Activated CD4-positive, alpha-beta T cell treated with anti-CD3 and anti-CD28 coated beads, Interleukin-2, amount 50 U/mL, for 1 hour (primary cell): ENCODE measurements at places on chromosomes 1 and 21.

GRCh38 chr1:167345386-167345733, 124.7 kb downstream of the POU2F1 start:
- DNase-seq: no peak

DNA sequence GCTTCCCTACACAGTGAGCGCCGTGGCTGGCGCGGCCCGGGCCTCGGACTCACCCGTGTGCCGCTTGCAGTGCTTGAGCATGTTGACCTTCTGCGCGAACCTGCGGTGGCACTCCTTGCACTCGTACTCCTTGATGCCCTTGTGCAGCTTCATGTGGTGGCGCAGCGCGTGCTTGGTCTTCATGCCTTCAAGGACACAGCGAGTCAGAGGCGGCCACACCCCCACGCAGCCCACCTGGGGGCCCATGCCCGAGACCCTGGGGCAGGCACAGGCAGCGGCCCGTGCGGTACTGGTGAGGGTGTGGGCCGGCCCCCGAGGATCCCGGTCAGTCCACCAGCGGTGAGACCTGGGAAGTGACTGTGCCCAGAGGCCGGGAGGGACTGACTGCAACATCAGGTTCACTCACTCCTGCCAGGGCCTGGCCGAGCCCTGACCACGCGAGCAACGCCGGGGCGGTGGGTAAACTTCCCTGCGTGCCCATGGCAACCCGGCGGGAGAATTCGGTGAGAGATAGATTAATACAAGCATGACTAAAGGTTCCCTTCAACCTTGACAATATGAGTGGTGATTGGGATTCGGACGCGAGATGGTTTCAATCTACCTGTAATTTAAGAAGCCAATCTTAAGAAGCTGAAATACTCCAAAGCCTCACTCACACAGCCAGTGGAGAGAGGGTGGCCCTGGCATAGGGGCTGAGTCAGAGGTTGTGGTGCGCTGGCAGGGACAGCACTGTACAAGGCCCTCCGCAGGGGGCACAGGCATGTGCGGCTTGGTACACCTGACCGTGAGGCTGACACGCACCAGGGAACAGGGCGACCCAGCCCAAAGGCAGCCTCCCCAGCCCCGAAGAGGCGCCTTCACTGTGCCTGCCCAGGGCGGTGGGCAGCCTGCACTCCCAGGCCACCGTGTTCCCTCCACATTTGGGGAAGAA, 49.1 kb upstream of the RIPK4 start:
- no peak for DNase-seq

DNA sequence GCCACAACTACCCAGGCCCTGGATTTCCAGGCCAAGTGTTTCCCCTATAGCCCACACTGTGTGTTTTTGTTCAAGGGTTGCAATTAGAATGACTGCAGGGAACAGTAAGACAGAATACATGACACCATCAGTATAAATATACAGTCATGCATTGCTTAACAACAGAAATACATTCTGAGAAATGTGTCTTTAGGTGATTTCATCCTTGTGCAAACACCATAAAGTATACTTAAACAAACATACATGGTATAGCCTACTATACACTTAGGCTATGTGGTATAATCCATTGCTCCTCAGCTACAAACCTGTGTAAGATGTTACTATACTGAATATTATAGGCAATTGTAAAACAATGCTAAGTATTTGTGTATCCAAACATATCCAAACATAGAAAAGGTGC, 7.5 kb upstream of the SLC44A5 start:
- no peak for DNase-seq

DNA sequence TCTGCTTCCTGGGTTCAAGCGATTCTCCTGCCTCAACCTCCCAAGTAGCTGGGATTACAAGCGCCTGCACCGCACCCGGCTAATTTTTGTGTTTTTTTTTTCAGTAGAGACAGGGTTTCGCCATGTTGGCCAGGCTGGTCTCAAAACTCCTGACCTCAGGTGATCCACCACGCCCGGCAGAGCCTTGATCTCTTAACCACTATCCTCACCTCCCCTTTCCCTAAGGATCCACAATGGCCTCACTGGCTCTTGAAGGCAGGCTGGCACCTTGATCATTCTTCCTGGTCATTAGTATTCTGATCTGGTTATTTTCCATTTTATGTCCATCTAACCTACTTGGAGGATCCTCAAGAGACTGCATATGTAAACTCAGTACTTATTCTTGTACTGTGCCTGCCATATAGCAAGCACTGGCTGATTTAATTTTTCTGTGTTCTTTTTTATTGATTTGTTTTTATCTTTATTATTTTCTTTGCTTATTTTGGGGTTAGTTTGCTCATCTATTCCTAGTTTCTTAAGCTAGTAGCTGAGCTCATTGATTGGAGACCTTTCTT, 6.3 kb downstream of the RCC1 start:
- no peak for DNase-seq

GRCh38 chr1:247118946-247119446, 14.8 kb upstream of the ZNF669 start:
- DNase-seq: no peak

GRCh38 chr1:182410620-182411273, 10.3 kb upstream of the TEDDM1 start:
- no peak for DNase-seq

GRCh38 chr1:117336088-117336817, 31.0 kb upstream of the MAN1A2 start:
- no peak for DNase-seq

GRCh38 chr1:209353053-209353452, 230.5 kb upstream of the CAMK1G start:
- no peak for DNase-seq

DNA sequence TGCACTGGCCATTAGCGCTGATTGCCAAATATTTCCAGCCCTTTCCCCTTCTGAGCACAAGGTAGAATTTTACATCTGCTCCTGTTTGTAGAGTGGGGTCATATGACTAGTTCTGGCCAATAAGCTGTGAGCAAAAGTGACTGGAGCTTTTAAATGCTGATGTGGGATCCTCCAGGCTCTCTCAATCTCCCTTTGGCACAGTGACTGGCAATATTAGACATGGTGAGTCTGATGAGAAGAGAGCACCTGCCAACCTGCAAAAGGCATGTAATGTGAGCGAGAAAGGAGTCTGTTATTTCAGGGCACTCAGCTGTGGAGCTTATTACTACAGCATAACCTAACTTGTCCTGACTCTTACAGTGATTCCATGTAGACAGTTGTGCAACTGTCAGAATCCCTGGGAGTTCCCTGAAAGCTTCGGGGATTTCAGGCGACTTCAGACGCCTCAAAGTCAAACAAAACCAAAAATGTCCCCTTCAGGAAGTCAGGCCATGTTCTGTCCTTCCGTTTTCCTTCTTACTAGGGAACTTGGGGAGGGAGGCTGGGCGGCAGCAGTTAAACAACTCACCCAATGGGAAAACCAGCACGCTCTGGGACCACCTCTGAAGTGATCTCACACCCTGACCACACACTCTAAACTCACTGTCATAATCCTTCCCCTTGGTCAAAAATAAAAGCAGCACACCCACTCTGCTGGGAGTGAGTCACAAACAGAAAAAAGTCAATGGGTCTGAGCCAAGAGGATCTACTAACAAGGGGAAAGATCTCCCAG, 3.6 kb upstream of the RASSF5 start:
- no peak for DNase-seq

DNA sequence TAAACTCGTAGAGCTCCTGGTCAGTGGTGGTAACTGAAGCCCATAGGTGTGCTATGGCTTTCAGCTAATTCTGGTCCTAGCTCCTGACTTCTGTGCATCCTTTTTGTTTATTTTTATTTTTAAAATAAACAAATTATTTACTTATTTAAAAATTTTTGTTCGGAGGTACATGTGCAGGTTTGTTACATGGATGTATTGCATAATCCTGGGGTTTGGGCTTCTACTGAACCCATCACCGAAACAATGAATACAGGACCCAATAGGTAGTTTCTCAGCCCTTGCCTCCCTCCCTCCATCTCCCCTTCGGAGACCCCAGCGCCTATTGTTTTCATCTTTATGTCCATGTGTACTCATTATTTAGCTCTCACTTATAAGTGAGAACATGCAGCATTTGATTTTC, 143.8 kb downstream of the URB2 start:
- no peak for DNase-seq

DNA sequence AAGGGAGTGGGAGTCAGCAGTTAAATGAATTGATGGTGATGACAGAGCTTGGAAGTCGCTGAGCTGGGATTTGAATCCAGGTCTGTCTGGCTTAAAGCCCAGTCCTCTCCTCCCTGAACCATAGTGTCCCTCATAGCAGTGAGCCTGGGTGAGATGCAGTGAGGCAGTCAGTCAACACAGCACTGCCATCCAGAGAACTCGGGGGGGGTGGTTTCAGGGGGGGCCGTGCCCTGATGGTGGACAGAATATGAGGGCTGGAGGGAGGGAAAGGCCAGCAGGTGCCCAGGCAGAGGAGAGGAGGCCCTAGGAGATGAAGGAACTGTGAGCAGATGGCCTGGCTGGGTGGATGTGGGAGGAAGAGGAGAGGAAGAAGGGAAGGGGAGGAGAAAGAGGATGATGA, 405.6 kb downstream of the PTPRU start:
- no peak for DNase-seq

DNA sequence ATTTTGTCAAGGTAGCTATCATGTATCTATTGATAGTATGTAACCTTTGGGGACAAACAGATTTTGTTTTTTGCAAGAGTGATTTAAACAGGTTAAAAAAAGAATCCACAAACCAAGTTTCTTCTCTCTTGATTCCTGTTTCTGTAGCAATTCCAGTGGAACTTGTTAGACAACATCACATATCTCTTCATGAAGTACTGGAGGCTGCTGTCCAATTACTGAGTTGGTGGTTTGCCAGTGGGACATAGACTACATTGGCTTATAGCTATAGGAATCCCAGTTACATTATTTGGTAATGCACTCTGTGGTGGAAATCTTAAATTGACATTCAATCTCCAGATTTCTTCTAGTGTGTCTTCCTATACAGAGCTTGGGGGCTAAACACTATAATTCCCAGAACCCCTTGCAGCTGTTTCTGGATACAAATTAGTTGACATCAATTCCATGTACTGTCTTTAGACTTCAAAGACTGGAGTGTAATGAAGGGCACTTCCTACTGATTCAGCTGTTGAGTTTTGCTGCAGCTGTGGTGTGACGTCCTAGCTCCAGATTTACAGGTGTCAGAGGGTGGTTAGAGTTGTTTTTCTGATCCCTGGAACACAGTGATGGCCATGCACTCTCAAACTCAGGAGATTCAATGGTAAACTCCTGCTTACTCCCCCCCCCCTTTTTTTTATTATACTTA, 29.4 kb upstream of the GCLM start:
- no peak for DNase-seq

GRCh38 chr21:27759091-27759659, 792.3 kb upstream of the ADAMTS5 start:
- DNase-seq: no peak

GRCh38 chr1:46404482-46405196, 10.5 kb downstream of the FAAH start:
- no peak for DNase-seq

- DNase-seq: peak; percentile 45
Observed at GRCh38 chr21:31181082-31181750, 142.9 kb upstream of the KRTAP19-8 start.

- peak; percentile 47 for DNase-seq
Observed at GRCh38 chr1:108643492-108644335, 17.2 kb downstream of the HENMT1 start.

DNA sequence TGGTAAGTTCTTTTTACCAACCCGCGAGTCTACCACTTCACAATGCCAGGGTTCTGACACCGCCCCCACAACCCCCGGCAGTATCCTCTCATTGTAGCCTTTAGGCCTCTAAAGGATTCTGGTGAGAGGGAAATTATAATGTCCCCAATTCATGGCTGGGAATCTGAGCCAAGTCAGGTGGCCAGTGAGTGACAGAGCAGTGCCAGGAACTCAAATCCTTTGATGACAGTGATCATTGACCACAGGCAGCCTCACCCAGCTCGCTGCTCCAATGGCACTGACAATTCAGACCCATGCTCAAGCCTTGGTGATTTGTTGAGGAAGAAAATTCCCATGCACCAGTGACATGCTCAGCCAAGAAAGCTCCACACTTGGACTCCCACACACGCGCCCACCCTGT, 63.4 kb upstream of the CSF1 start:
- DNase-seq: no peak

GRCh38 chr21:44463724-44464123, 8.4 kb downstream of the LRRC3 start:
- no peak for DNase-seq

DNA sequence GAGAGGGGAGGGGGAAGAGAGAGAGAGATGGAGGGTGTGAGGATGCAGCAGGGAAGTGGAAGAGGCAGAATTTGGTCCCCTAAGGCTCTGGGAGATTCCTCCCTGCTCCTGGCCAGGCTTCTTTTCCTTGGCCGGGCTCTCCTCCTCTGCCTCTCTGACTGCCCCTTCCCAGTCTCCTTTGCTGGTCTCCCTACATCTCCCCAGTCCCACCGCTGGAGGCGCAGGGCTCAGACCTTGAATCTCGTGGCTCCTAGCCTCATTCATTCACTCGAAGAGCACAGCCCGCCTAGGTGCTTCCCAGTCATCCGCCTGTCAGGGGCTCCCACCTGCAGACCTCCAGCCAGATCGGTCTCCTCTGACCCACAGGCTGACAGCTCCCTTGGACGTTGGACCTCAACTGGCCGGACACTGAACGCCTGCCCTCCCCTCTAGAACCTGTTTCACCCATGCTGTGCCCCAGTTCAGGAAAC, 76.5 kb downstream of the VWA5B1 start:
- no peak for DNase-seq

GRCh38 chr1:114712977-114713376, 3.6 kb downstream of the NRAS start:
- DNase-seq: no peak

DNA sequence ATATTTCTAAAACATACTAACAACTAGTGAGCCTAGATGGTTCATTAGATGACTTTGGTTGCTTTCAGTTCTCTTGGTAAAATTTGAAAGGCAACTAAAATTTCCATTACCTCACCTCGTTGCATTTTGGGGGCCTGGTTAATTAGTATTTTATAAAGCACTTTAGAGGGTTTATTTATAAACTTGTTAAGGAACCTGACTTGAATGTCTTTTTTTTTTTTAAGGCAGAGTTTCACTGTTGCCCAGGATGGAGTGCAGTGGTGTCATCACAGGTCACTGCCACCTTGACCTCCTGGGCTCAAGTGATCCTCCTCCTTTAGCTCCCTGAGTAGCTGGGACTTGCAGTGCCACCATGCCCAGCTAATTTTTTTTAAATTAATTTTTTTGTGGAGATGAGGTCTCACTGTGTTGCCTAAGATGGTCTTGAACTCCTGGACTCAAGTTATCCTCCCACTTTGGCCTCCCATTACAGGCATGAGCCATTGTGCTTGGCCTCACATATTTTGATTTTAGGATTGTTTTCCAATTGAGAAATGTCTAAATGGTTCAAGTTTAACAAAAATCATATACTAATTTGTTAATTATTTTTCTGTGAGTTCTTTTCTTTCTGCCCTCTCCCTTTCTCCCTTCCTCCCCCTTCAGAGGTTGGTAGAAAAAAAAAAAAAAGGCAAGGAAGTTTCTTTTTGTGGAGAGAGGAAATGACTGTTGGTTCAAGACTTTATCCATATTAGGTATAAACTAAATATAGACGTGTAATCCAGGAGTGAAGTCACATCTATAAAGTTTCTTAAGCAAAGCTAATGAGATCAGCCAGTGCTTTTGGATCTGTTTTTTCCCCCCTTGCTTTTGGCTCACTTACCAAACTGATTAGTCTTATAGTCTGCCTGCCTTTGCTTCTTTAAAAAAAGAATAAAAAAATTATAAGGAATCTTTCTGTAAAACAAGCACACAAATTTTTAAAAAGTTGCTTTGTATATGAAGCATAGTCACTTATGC, 24.7 kb downstream of the CLIC4 start:
- no peak for DNase-seq
